A549 treated with Mapracorat at 1 μM for 4 hours (cell line): ENCODE measurements at places on chromosomes 16 and 17. TPM values are rescaled to one million over a fixed set of nuclear protein-coding genes. Genes with fewer than 3 reads are reported as not detected.

Gene KRTAP4-3
- not detected in 5 replicates for total RNA-seq

Gene UTS2R
- total RNA-seq, result not detected in 5 replicates

Gene NPTX1
- 120 to 209 TPM (median 169 TPM) in 5 replicates for total RNA-seq

Gene CA7
- total RNA-seq, result 0.08 TPM in 1 of 5 replicates, not detected in the others

Gene TLE7
- total RNA-seq, result not detected in 5 replicates

Gene IGF2BP1
- 52.4 to 90.0 TPM (median 78.0 TPM) in 5 replicates for total RNA-seq

Gene VAT1
- total RNA-seq, result 205 to 250 TPM (median 230 TPM) in 5 replicates

Gene CLEC3A
- not detected in 5 replicates for total RNA-seq

Gene SPNS3
- not detected in 5 replicates for total RNA-seq

Gene CIITA
- total RNA-seq, result 0.05 to 0.13 TPM (median 0.07 TPM) in 5 replicates

Gene ERN2
- not detected in 5 replicates for total RNA-seq

Gene PERCC1
- total RNA-seq, result not detected in 5 replicates

Gene MSLN
- 2.6 to 3.3 TPM (median 2.9 TPM) in 5 replicates for total RNA-seq

Gene SLC52A1
- total RNA-seq, result 0.42 to 0.97 TPM (median 0.76 TPM) in 5 replicates

Gene SDR42E2
- not detected in 5 replicates for total RNA-seq

Gene SPATA33
- total RNA-seq, result 13.2 to 18.6 TPM (median 17.5 TPM) in 5 replicates

Gene MT1F
- total RNA-seq, result 17.4 to 29.3 TPM (median 19.9 TPM) in 5 replicates

Gene CACNB1
- total RNA-seq, result 4.8 to 6.9 TPM (median 6.2 TPM) in 5 replicates

Gene NOG
- total RNA-seq, result 0.78 to 1.4 TPM (median 1.1 TPM) in 5 replicates

Gene ZACN
- total RNA-seq, result 0.10 to 0.36 TPM (median 0.22 TPM) in 5 replicates

Gene RNF227
- 0.98 to 2.0 TPM (median 1.2 TPM) in 5 replicates for total RNA-seq

Gene TBC1D3G
- total RNA-seq, result 0.12 TPM in 1 of 5 replicates, not detected in the others

Gene SLFN14
- total RNA-seq, result not detected in 5 replicates

Gene CD300H
- total RNA-seq, result 0.31 to 0.57 TPM in 2 of 5 replicates, not detected in the others

Gene GOSR1
- 33.2 to 45.2 TPM (median 37.9 TPM) in 5 replicates for total RNA-seq

Gene ST6GALNAC1
- 0.21 to 0.49 TPM (median 0.37 TPM) in 5 replicates for total RNA-seq

Gene OR1A1
- total RNA-seq, result not detected in 5 replicates

Gene CCL8
- total RNA-seq, result not detected in 5 replicates

Gene MARVELD3
- total RNA-seq, result 0.19 to 0.34 TPM (median 0.29 TPM) in 5 replicates

Gene PCYT2
- 13.8 to 19.1 TPM (median 17.3 TPM) in 5 replicates for total RNA-seq

Gene IL34
- total RNA-seq, result 0.36 to 0.56 TPM (median 0.51 TPM) in 5 replicates

Gene KRTAP4-4
- not detected in 5 replicates for total RNA-seq

Gene HCRT
- total RNA-seq, result 0.44 TPM in 1 of 5 replicates, not detected in the others

Gene SPECC1
- total RNA-seq, result 41.6 to 54.9 TPM (median 45.9 TPM) in 5 replicates

Gene NAA60
- 48.6 to 54.7 TPM (median 50.2 TPM) in 5 replicates for total RNA-seq

Gene CACNG5
- total RNA-seq, result 0.13 TPM in 1 of 5 replicates, not detected in the others

Gene CX3CL1
- 0.07 to 0.18 TPM (median 0.12 TPM) in 5 replicates for total RNA-seq

Gene MGAT5B
- total RNA-seq, result 15.2 to 23.1 TPM (median 22.1 TPM) in 5 replicates

Gene ABCA9
- total RNA-seq, result not detected in 5 replicates

Gene KRT31
- total RNA-seq, result not detected in 5 replicates

Gene TPSAB1
- 0.15 TPM in 1 of 5 replicates, not detected in the others for total RNA-seq

Gene BCL6B
- total RNA-seq, result not detected in 5 replicates

Gene CD300LB
- total RNA-seq, result 0.07 to 0.11 TPM in 2 of 5 replicates, not detected in the others

Gene RDM1
- total RNA-seq, result 2.7 to 3.9 TPM (median 3.1 TPM) in 5 replicates

Gene FOXO3B
- 2.4 to 4.8 TPM (median 4.0 TPM) in 5 replicates for total RNA-seq

Gene STAC2
- total RNA-seq, result 2.3 to 3.4 TPM (median 2.9 TPM) in 5 replicates

Gene AURKB
- 142 to 164 TPM (median 153 TPM) in 5 replicates for total RNA-seq

Gene GJC1
- total RNA-seq, result 24.2 to 32.0 TPM (median 27.0 TPM) in 5 replicates

Gene TADA2A
- 11.4 to 13.5 TPM (median 12.9 TPM) in 5 replicates for total RNA-seq

Gene CTF1
- 0.11 to 0.39 TPM (median 0.15 TPM) in 5 replicates for total RNA-seq
